GM04503 (cell line): ENCODE measurements at places on chromosomes 1 and 21.

DNA sequence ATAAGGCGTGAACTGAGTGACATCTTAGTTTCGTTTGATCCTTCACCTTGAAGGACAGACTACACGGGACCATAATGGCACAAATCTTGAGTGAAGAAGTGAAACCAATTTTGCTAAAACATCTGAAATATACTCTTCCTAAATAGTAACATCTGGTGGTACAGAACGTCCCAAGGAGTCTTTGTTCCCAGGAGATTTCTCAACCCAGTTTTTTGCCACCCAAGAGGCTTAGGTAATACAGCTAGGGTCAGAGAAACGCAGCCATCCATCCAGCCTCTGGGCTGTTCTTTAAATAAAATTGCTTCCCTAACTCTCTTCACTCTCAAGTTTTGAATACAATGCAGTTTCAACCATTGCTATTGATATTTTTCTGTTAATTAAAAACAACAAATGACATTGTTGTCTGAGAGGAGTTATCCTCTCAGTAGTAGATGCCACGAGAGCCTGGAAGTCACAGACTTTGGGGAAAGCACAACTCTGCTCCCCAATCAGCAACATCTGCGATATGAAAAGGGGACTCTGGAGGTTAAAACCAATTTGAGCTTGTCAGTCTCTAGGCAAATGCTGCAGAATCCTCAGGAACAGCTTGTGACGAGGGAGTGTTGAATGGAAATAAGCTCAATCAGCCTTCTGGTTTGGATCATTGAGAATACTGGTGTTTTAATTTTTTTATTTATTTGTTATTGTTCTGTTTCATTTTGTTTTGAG lies 394.3 kb upstream of the ADGRL2 start:
- DNase-seq: no peak

DNA sequence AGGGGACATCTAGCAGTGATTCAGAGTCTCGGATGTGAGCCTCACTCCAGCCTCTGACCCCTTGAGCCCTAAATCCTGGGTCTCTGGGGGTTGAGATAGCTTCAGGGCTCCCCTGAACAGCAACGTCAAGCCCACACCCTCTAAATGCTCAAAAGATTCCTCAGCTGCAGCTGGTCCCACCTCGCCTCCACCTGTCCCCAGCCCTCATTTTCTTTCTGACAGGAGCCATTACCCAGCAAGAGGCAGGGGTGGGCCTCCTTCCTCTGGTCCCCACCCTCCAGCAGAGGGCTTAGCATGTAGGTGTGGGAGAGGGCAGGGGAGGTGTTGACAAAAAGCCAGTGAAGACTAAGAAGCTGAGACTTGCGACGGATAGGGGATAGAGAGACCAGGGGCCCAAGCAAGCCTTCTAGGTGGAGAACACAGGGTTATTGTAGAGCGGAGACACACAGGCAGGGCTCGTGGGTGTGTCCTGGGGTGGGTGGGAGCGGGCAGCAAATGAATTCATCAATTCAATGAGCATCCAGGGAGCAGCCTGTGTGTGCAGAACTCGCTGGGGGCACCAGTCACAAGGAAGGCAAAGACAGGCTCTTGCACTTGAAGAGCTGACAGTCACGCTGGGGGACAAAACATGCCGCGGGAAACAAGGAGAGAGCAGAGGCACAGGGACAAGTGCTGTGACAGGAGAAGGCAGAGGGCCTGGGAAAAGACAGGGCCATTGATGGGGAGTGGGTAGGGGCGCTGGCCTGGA lies 48.9 kb upstream of the GOLT1A start:
- no peak for DNase-seq

DNA sequence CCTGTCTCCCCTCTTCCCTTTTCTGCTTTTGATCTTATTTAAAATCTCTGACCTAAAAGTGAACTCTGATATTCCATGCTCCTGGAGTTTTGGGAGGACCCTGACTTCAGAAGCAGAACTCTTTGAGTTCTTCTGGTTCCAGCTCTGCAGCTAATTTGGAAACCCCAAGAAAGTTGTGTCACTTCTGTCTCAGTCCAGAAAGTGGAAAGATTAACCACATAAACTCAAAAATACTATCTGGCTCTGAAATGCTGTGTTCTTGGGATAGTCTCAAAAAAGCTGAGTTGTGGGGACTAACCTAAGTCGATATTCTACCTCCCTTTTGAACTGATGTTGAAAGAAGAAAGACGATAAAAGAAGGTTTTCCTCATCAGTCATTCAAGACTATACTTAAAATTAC lies 59.8 kb downstream of the ITPKB start:
- DNase-seq: no peak

GRCh38 chr1:44047131-44047530 lies 15.9 kb upstream of the SLC6A9 start:
- no peak for DNase-seq

DNA sequence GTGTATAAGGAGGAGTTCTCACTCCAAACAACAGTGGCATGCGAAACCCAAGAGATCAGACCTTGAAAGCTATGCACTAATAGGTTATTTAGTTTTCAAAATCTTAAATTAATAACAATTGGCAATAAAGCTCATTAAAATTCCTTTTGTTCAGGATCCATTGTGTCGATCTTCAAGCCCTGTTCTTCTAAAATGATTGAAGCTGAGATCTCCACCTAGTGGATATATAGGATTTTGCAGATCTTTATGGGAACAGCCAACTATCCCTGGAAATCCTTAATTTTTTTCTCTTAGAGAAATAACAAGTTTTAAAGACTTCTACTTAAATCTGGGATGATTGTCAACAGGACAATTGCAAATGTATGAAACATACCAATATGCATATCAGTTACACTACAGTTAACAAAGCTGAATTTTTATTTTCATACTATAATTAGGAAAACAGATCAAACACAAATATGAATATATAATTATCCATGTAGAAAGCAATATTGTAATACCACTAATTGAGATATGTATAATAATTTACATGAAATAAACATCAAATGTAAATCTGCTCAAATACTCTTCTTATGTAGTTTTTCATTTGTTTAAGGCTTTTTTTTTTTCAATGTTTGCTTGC lies 43.3 kb downstream of the LRRC53 start:
- DNase-seq: peak; percentile 2

DNA sequence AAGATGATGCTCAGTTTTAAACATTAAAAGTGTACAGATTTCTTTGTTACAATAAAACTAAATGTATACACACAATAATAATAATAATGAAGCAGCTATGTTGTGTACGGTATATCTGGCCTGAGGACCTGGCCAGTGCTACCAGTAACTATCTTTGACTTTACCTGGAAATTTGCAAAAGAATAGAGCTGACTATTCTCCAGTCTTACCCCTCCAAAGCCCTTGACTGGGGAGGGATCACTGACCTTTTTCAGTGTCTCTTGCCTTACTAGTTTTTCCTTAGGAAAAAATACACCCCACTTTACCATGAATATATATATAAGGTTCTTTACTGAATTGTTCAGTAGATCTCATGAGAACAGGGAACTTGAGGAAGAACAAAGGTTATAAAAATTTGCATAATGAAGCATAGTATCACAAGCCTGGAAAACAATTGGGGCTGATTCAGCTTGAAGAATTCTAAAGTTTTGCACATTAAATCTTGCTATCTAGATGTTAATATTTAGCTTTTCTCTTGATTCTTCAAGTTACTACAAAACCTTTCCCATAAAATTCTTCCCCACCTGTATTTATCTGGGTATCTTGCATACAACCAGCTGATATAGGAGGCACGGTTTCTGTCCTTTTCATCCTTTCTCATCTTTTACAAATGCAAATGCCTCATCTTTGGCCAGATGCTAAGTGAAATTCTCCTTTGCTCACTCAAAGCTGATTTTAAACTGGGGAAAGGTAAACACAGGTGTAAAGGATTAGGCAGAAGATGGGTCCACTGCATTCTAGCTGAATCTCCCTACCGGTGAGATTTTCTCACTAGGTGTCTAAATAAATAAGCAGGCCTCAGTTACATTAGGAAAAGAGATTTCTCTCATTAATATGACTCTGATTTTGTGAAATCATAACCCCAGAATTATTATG lies 25.0 kb upstream of the SLAMF1 start:
- DNase-seq: no peak

DNA sequence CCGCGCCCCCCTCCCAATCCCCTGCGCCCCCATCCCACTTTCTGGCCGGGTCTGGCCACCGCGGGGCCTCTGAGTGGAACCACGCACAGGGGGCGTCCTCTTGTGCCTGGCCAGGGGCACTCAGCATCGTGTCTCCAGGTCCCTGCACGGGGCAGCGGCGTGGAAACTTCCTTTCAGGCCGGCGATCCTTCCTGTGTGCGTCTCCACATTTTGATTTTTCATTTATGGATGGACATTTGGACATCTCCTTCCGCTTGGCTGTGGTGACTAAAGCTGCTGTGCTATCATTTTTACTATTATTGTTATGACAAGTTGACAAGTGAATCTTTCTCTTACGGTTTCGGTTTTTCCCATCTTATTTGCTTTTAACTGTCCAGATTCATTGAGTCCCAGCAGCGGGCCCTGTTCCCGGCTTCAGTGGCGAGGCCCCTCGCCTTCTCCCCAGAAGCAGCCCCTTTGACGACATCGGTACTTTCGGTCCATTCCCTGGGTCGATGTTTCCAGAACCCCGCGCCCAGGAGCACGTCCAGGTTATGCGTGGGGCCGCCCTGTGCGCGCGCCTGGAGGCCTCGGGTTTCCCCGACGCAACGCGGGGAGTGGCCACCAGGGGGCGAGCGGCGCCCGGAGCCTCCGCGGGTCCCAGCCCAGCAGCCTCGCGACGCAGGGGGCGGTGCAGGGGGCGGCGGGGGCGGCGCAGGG lies 12.4 kb upstream of the SLC19A1 start:
- DNase-seq: no peak

GRCh38 chr1:47523835-47524215 lies 86.0 kb downstream of the FOXD2 start:
- no peak for DNase-seq

DNA sequence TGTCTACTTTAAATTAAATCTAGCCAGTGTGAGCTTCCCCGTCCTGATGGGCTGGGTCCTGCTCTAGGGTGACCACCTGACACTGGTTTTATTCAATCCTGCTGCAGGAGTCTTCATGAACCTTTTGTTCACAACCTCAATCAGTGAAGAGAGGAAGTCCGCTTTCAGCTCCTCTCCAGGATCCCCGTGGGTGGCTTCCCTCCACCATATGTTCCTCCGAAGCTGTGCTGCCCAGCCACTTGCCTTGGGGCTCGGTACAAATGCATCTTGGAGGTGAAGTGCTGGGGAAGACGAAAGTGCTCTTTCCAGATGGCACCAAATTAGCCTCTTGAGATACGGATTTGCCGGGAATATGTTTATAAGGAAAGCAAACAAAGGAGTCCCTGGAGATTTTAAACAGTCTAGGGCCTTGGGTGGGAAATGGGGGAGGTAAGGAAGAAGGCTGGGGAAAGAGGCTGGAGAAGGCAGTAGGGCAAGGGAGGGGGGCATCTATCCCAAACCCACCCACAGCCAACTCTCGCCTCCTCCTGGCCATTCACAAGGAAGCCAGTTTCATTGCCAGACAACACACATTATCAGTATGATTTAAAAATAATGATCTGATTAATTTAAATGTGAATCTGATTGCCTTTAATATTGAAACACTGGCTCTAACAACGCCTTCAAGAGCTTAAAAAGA lies 430.8 kb downstream of the DISC1 start:
- no peak for DNase-seq

DNA sequence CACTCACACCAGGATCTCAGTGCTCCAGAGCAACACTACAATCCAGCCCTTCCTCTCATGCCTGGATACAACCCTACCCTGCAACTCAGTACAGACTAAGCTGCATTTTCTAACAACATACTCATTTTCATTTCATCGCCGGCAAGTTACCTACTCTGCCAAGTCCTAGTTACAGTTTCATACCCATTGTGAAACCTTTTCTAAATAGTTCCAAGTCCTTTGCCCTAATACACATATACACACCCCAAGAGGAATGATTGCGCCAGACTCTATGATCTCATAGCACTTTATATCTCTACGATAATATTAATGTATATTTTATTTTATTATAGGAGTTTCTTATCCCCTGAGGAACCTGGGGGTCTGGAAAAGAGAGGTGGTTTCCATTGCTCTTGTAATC lies 122.4 kb downstream of the LMX1A start:
- DNase-seq: no peak

DNA sequence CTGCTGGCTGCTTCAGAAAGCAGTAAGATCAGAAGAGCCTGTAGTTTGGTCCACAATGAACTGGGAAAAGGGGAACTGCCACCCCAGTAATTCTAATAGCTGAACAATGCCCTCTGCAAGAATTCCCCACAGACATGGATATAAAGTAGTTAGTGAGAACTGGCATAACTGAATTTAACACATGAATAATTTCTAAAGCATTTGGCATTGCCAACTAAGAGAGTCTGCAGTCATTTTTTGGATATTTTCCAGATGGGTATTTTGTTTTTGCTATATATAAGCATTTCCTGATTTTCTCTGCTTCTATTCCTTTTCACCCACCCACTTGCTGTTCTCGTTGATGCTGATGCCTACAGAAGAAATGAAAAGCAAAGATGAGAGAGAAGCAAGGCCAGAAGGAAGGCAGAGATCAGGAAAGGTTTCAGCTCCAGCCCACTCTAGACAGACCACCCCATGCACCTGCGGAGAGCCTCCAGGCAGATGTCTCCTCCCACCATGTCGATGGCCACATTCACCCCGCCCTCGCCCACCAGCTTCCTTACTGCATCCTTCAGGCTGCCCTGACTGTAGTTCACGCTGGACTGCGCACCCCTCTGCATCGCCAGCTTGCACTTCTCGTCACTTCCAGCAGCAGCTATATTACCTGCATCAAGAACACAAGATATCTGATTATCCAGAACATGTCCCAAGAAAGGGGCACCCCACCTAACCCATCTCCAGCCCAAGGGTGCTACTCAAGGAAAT lies 55.9 kb upstream of the SEC16B start:
- DNase-seq: no peak

- no peak for DNase-seq
Observed at GRCh38 chr1:54833121-54833520, 32.0 kb upstream of the TTC22 start.

DNA sequence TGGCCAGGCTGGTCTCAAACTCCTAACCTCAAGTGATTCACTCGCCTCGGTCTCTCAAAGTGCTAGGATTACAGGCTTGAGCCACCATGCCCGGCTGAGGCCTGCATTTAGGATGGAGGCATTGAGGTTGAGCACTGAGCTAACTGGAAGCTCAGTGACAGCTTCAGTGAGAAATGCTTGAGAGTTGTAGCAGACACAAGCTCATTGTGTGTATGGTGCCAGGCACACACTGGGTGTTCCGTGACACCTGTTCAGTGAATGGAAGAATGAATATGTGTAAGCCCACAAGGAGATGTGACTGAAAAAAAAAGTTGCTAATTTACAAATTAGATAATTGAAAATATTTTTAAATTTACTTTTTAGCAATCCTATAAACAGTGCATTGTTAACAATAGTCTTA lies 21.8 kb downstream of the LURAP1 start:
- DNase-seq: no peak

GRCh38 chr21:42037943-42038342 lies 27.8 kb upstream of the ZBTB21 start:
- no peak for DNase-seq

GRCh38 chr1:15918962-15919715 lies 56.8 kb downstream of the ZBTB17 start:
- DNase-seq: peak; percentile 53

GRCh38 chr1:229753764-229754551 lies 127.9 kb downstream of the URB2 start:
- DNase-seq: no peak
